Tibial artery (tissue), 4 donors: ENCODE measurements at places on chromosomes 2 and 18.
A peak's percentile ranks its signal among the peaks of the same experiment; 100 is the strongest.

DNA sequence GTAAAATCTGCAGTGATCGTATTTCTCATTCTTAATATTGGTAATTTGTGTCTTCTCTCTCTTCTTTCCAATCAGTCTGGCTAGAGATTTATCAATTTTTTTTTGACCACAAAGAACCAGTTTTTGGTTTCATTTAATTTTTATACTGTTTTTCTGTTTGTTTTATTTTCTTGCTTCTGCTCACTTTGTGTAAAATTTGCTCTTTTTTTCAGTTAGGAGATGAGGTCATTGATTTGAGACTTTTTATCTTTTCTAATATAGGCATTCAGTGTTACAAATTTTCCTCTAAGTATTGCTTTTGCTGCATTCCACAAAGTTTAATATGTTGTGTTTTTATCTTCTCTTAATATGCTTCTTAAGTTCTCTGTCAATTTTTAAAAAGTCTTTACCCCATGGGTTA is 160.5 kb downstream of the TPGS2 start:
- DNase-seq, result no peak

GRCh38 chr18:52902188-52902587 is 562.2 kb downstream of the DCC start:
- DNase-seq, result no peak

- DNase-seq, result no peak
Measured at GRCh38 chr2:133760376-133760775, 192.1 kb upstream of the NCKAP5 start.

DNA sequence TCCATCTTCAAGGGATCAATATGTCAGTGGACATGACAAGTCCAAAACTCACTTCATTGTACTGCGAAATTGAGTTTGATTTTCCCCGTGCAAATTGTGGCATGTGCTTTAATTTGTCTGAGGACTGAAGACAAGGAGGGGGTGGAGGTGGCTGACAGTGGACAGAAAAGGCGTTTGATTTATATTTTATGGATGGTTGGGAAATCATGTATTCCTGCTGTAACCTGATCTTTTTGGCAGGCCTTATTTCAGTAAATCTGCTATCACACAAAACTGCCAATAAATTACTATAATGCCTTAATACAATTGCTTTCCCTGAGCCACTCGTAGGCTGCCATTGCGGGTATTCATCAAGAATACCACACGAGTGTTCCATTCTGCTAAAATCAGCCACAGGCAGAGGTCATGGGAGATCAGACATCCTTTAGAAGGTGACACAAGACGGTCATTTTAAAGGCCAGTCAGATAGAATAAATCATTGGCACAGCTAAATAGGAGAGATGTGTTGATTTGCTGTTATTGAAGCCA is 720.5 kb downstream of the MBD2 start:
- no peak for DNase-seq

- DNase-seq, result no peak
Measured at GRCh38 chr2:194380011-194380410, 1277.0 kb upstream of the SLC39A10 start.

DNA sequence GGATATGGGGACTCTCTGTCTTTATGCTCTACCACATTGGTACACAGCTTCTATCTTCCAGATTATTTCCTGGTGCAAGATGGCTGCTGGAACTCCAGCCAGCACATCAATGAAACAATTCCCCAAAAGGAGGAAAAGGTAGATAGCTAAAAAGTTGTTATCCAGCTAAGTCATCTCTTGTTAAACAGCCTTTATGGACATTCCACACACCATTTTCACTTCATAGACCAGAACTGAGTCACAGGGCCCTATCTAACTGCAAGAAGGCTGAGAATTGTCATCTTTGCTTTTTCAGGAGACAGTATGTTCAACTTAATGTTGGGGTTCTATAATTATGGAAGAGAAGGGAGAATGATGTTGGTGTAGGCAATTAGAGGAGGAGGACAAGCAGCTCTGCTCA is 133.3 kb upstream of the NOSTRIN start:
- DNase-seq, result no peak

DNA sequence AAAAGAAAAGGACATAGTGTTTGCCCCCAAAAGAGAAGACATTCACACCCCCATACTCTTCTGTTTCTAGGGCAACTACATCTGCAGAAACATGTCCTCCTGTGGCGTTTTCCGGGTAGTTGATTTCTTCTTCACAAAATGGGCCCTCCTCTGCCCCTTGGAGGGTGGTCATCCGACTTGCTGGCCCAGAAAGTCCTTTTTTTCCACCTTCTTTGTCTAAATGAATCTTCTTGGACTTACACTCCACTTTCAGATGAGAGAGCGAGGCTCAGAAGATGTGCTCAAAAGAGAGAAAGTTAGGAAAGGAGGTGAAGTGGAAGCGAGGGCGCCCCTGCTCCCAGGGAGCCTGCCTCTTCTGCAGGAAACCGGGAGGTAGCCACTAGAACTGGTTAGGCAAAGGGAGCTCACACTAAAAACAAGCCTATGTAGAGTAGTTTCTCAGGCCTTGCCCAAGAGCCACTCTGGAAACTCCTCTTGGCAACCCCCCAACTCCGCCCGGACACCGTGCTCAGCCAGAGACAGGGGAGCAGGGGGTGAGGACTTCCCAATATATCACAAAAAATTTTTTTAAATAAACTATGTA is 10.2 kb upstream of the SIX3 start:
- DNase-seq, result no peak

- DNase-seq, result no peak
Measured at GRCh38 chr2:215983581-215984351, 29.6 kb downstream of the MREG start.

GRCh38 chr2:73998451-73998850 is 13.7 kb downstream of the TET3 start:
- peak; percentile 43 for DNase-seq

GRCh38 chr2:174773215-174773614 is 8.9 kb upstream of the CHRNA1 start:
- no peak for DNase-seq

GRCh38 chr2:17813010-17813741 is 3.1 kb upstream of the MSGN1 start:
- DNase-seq, result no peak

DNA sequence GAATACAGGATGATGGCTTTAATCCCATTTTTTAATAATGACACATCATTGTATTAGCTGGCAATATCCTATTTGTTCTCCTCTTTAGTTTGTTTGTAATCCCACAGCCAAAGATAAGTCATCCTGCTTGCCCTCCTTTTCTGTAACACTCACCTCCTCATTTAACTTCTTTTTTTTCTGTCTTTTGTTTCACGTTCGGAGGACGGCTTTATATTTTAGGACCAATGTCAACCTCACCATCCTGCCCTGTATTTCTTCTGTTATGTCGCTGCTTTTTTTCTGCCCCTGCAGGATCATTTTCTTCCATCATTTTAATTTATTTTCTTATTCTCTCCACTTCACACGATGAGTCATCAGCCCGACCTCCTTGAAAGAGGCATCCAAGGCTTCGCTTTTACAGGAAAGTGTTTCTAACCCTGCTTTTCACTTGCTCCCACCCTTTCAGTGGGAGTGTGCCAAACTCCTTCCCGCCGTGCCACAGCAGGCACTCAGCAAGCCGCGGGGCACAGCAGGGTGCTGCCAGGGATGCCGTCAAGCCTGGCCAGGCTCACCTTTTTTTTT is 11.4 kb downstream of the RAB31 start:
- peak; percentile 85 for DNase-seq

GRCh38 chr2:216880509-216881184 is 20.8 kb upstream of the TNP1 start:
- no peak for DNase-seq

- DNase-seq, result no peak
Measured at GRCh38 chr2:233544200-233544610, 22.4 kb downstream of the USP40 start.

GRCh38 chr18:28040211-28040610 is 136.7 kb downstream of the CDH2 start:
- no peak for DNase-seq

DNA sequence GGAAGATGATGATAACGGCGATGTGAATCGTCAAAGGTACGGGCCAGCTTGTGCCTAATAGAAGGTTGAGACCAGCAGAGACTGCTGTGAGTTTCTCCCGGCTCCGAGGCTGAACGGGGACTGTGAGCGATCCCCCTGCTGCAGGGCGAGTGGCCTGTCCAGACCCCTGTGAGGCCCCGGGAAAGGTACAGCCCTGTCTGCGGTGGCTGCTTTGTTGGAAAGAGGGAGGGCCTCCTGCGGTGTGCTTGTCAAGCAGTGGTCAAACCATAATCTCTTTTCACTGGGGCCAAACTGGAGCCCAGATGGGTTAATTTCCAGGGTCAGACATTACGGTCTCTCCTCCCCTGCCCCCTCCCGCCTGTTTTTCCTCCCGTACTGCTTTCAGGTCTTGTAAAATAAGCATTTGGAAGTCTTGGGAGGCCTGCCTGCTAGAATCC is 3.0 kb downstream of the FZD7 start:
- no peak for DNase-seq

- no peak for DNase-seq
Measured at GRCh38 chr2:160427629-160428404, 65.8 kb downstream of the RBMS1 start.

DNA sequence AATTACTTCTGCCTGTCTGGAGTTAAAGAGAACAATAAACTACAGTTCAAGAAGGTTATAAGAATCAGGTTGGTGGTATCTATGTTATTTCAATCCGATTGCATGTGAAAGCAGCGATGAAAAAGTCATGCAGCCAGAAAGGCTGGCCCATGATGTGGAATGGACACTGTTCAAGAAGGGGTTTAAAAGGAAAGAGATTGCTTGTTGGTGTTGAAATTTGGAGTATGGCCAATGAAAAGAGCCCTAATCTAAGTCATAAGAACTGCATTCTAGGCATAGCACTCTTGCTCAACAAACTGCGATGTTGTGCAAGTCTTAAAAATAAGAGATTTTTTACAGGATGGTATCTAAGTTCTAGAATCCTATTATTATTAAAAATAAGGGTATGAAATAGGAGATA is 61.3 kb downstream of the EFEMP1 start:
- DNase-seq, result peak; percentile 79

GRCh38 chr2:238711346-238711745 is 136.5 kb upstream of the TWIST2 start:
- DNase-seq, result peak; percentile 27

DNA sequence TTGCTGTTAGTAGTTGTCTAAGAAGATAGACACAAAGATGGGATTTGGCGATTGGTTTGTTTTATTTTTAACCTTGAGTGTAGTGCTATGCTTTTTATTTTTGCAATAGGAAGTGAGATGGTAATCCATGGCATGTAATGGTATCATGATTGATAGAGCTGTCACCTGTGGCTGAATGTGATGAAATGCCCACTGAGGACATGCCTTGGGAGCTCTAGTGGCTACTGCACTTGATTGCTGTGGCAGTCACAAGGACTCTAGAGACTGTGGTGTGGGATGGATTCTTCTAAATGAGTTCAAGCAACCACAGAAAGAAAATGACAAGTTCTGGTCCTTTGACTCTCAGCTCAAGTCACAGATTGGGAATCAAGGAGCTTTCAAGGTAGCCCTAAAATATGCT is 139.4 kb downstream of the CYRIA start:
- DNase-seq, result no peak

DNA sequence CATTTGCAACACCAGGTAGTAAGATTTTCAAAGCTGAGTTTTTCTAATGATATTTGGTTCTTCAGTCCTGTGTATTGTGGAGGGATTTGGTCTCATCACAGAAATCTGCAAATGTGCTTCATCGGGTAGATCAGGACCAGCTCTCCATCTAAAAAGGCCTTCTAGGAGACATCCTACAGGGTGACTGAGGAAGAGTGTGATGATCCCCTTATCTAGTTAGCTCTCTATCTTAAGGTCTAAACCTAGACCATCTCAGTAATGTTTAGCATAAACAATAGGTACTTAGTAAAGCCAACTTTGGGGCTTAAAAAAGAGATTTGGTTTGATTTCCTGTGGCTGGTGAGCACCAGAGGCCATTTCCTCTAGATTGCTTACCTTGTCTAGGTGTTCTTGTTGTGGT is 145.2 kb downstream of the PRPF40A start:
- no peak for DNase-seq

GRCh38 chr18:6056171-6056910 is 161.0 kb upstream of the TMEM200C start:
- DNase-seq, result no peak

- DNase-seq, result no peak
Measured at GRCh38 chr2:13638181-13638580, 921.4 kb downstream of the TRIB2 start.

- DNase-seq, result no peak
Measured at GRCh38 chr18:26777351-26778053, 88.0 kb downstream of the AQP4 start.

GRCh38 chr2:69026026-69026425 is 13.0 kb downstream of the ANTXR1 start:
- no peak for DNase-seq

DNA sequence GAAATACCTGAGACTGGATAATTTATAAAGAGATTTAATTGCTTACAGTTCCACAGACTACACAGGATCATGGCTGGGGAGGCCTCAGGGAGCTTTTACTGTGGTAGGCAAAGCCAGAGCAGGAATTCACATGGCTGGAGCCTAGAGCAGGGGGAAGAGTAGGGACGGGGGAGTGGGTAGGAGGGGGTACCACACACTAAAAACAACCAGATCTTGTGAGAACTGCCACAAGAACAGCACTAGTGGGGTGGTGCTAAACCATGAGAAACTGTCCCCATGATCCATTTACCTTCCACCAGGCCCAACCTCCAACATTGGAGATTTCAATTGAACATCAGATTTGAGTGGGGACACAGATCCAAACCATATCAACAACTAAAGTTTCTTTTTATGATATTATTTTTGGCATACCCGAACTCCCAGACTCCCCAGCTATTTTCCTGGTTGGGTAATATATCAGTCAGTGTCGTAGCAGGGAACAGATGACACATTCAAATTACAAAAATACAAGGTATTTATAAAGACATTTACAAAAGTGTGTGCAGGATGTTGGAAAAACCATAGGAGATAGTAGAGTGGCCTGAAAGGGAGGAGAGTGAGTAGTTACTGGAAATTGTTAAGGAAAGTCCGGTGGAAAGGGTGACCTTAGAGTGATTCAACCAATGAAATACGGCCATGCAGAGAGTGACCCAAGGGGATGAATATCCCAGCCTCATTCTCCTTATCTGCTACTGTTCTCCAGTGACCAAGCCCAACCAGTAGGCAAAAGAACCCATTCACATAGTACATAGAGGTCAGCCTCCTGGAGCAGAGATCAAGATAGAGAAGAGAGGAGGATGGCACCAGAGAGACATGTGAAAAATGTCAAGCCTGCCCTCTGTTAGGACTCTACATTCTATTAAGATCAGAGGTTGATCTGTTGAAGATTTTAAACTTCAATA is 8.8 kb downstream of the RPL37A start:
- no peak for DNase-seq

- DNase-seq, result no peak
Measured at GRCh38 chr2:222859786-222860612, 837 bp upstream of the ACSL3 start.
